Pulmonary artery endothelial cell (primary cell): ENCODE measurements at places on chromosomes 4 and X. TPM values are rescaled to one million over a fixed set of nuclear protein-coding genes. Genes with fewer than 3 reads are reported as not detected.

Gene P2RY8
- not detected in 2 replicates for total RNA-seq

Gene LGI2
- total RNA-seq: 0.04 and 0.13 TPM in 2 replicates

Gene ATP8A1
- 6.5 and 7.1 TPM in 2 replicates for total RNA-seq

Gene SMR3B
- not detected in 2 replicates for total RNA-seq

Gene SPOCK3
- not detected in 2 replicates for total RNA-seq

Gene PHKA1
- total RNA-seq: 9.6 and 12.4 TPM in 2 replicates

Gene HSFX4
- not detected in 2 replicates for total RNA-seq

- no peak for DNase-seq
Measured at GRCh38 chrX:3443184-3443583, 96.7 kb upstream of the MXRA5 start.

DNA sequence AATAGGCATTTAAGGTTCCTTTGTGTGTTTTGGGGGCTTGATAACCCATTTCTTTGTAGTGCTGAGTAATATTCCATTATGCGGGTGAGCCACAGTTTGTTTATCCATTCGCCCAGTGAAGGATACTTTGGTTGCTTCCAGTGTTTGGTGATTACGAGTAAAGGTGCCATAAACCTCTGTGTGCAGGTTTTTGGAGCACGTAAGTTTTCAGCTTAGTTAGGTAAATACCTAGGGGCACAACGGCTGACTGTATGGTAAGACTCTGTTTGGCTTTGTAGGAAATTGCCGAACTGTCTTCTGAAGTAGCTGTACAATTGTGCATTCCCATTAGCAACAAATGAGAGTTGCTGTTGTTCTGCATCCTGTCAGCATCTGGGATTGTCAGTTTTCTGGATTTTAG lies 3.8 kb upstream of the TBL1X start:
- no peak for DNase-seq

GRCh38 chr4:153519687-153520086 lies 53.5 kb downstream of the TMEM131L start:
- no peak for DNase-seq

DNA sequence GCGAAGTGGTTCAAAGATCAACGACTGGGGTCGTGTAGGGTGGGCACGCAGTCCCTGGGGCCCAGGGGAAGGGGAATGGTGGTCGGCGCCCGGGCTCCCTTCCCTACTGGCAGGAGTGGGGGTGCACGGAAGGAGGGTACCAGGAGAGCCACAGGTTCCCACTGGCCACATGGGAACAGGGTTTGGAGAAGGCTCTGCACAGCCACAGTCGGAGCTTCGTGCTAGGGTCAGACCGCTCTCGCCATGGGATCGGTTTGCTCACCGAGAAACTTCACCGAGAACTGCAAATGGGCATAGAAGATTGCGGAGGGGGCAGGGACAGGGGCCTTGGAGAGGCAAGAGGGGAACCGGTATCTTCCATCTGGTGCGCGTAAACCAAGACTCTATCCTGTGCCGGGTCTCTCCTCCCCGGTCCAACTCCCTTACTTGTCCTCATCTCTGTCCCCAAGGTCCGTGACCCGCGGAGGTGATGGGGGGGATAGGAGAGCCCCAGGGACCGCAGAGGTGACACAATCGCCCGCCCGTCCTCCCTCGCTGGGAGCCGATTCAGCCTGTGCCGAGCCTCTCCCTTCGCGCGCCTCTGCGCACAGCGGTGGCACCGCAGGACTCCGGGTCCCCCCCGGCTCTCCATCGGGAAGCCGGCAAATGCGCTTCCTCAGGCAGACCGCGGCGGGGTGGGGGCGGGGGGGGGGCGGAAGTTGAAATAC lies 1.0 kb downstream of the SCD5 start:
- DNase-seq: no peak

- peak; percentile 91 for DNase-seq
Measured at GRCh38 chrX:13250826-13251580, 68.8 kb downstream of the ATXN3L start.

GRCh38 chrX:16187024-16187760 lies 19.9 kb downstream of the MAGEB17 start:
- no peak for DNase-seq

DNA sequence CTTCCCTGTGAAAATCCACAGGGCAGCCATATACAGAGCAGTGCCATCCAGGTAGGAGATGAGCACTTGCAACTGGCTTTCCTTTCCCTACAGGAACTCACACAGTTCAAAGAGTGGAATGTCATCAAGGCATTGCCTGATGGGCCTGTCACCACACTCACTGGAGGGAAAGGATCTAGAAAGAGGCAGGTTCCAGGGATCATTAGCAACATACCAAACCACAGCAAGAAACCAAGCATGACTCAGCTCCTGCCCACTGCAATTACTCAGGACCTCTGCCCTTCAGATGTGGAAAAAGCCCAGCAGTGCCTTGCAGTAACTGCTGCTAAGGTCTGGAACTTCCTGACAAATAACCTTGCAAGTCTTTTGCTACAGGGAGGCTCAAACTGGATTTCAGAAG lies 101.2 kb downstream of the ZNF674 start:
- DNase-seq: peak; percentile 50

DNA sequence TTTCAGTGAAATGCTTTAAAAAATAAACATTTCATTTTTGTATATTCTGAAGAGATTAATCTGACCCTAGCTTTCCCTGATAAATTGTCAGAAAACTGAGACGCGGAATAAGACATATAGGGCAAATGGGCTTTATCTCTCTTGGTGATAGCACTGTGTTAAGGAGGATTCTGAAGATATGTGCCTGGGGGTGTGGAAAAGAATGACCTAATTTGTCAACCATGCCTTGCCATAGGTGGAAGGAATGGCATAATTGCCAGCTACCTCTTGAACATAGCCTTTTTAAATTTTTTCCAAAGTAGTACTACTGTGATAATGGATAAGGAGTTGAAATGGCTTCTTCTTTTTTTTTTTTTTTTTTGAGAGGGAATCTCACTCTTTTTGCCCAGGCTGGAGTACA lies 11.7 kb downstream of the JADE1 start:
- no peak for DNase-seq

GRCh38 chr4:835148-836002 lies 9.4 kb upstream of the CPLX1 start:
- DNase-seq: no peak

DNA sequence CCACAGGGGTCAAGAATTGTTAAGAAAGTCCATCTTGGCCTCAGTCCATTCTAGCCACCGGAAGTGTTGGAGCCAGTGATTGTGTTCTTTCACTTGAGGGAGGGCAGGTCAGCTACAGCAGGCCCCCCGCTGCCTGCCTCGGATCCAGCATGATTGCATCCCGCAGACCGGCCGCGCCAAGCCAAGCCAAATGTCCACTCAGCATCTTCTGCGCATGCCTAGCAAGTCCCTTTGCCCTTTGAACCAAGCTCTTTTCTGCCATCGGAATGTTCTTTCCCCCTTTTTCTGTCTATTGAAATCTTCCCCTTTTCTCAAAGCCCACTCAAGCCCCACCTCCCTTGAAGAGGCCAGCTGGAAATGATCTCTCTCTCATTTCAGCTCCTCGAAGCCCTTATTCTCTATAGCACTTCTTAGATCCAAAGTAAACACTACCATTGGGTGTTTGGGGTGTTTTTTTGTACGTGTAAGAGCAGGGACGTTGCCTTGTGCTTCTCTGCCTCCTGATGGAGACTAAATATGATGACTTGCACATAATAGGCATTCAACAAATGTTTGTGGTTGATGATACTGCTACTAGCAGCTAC lies 147.8 kb upstream of the BCOR start:
- DNase-seq: no peak

DNA sequence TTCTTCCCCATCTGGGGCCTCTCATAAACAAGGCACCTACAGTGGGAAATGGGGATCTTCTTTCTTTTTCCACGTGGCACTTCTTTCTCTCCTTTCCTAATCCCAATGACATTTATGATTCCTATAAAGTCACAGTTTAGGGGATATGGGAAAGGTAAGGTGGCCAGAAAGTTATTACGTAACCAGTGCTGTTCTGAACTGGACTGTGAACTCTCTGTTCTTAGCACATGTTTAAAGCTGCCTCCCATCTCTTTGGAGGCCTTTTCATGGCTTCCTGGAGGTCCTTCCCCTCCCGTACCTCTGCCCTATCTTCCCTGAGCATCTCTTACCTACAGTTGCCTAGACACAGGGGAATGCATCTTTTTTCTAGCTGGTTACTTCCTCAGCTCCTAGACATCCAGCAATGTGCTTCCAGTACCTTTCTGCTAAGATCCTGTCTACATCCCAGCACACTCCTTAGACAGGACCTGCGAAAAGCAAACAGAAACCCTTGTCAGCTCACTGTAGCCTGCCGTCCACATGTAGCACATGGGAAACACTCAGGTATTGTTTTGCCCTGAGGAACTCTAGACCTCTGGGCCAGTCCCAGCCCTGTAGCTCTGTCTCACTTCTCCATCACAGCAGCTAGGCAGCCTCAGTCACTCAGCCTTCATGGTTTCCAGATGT lies 195.4 kb downstream of the NWD2 start:
- DNase-seq: no peak
